Astrocyte (in vitro differentiated cells and primary cell): ENCODE measurements at places on chromosomes 7 and 10. TPM values are rescaled to one million over a fixed set of nuclear protein-coding genes. Genes with fewer than 3 reads are reported as not detected.
A peak's percentile ranks its signal among the peaks of the same experiment; 100 is the strongest.

DNA sequence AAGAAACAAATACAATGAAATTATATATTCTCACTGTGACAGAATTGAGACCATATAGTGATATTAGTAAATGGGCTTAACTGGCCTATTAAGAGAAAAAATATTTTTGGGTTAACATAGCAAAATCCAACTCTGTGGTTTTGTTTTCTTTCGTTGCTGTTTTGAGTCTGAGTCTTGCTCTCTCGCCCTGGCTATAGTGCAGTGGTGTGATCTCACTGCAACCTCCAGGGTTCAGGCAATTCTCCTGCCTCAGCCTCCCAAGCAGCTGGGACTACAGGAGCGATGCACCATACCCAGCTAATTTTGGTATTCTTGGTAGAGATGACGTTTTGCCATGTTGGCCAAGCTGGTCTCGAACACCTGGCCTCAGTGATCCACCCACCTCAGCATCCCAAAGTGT lies 15.3 kb downstream of the TRIM24 start:
- no peaks in the 10 kb centered on the region for H3K36me3 ChIP-seq
- no peak overlapping the region for H3K27ac ChIP-seq
- H3K4me1 ChIP-seq: no peaks in the 10 kb centered on the region
- no peak overlapping the region for H3K4me3 ChIP-seq
- DNase-seq: no peak
- no peaks in the 10 kb centered on the region for H3K27me3 ChIP-seq

GRCh38 chr10:68558478-68558877 lies 1.7 kb upstream of the TET1 start:
- no peaks in the 10 kb centered on the region for H3K36me3 ChIP-seq
- no peak for DNase-seq
- H3K4me1 ChIP-seq: peaks cover 13% of the 10 kb centered on the region
- no peaks in the 10 kb centered on the region for H3K27me3 ChIP-seq

- H3K36me3 ChIP-seq: no peaks in the 10 kb centered on the region
- DNase-seq: peak; percentile 93
- no peaks in the 10 kb centered on the region for H3K27me3 ChIP-seq
- H3K4me1 ChIP-seq: peaks cover 20% of the 10 kb centered on the region
- H3K4me3 ChIP-seq: peak overlapping the region; percentile 13
These were observed 84.9 kb upstream of the ADRB1 start for GRCh38 chr10:113958631-113959382.

- peaks cover 14% of the 10 kb centered on the region for H3K4me1 ChIP-seq
- no peaks in the 10 kb centered on the region for H3K27me3 ChIP-seq
- peak overlapping the region; percentile 21 for H3K27ac ChIP-seq
- H3K36me3 ChIP-seq: peaks cover 18% of the 10 kb centered on the region
- no peak overlapping the region for H3K4me3 ChIP-seq
- peak; percentile 77 for DNase-seq
These were observed 26.3 kb downstream of the CRCP start for GRCh38 chr7:66140924-66141323.

GRCh38 chr10:29535012-29535777 lies 99.6 kb downstream of the SVIL start:
- H3K36me3 ChIP-seq: peaks cover 3% of the 10 kb centered on the region
- DNase-seq: peak; percentile 92
- H3K27ac ChIP-seq: peak overlapping the region; percentile 88
- H3K4me1 ChIP-seq: peaks cover 31% of the 10 kb centered on the region
- H3K4me3 ChIP-seq: peak overlapping the region; percentile 30

- H3K27ac ChIP-seq: no peak overlapping the region
- no peaks in the 10 kb centered on the region for H3K4me1 ChIP-seq
- DNase-seq: no peak
- peaks cover 12% of the 10 kb centered on the region for H3K36me3 ChIP-seq
- H3K4me3 ChIP-seq: no peak overlapping the region
These were observed 65.6 kb downstream of the SLC29A4 start for GRCh38 chr7:5348134-5349004.

Gene PRKG1
- total RNA-seq: 2.8 and 3.1 TPM in 2 replicates

Gene SLC29A3
- 3.2 and 3.4 TPM in 2 replicates for total RNA-seq

Gene ZSCAN25
- 13.3 and 14.6 TPM in 2 replicates for total RNA-seq

Gene WNT8B
- total RNA-seq: not detected in 2 replicates

Gene CTAGE8
- 0.96 and 0.98 TPM in 2 replicates for total RNA-seq

Gene ADRA2A
- 1.2 and 1.5 TPM in 2 replicates for total RNA-seq

Gene OSBPL3
- 51.6 and 62.9 TPM in 2 replicates for total RNA-seq

Gene GFRA1
- 12.7 and 24.2 TPM in 2 replicates for total RNA-seq

Gene TIMM23B
- total RNA-seq: 17.6 and 21.2 TPM in 2 replicates

Gene CREM
- total RNA-seq: 38.3 and 42.7 TPM in 2 replicates

Gene NUTM2B
- total RNA-seq: 0.70 TPM in 1 of 2 replicates, not detected in the other
